GM12878 (cell line): ENCODE measurements at places on chromosomes 3 and 15. TPM values are rescaled to one million over a fixed set of nuclear protein-coding genes. Genes with fewer than 3 reads are reported as not detected.

The CACNA2D3 gene
- not detected in 2 replicates for total RNA-seq

- no peaks in the 10 kb centered on the region for H3K36me3 ChIP-seq
- peak overlapping the region; percentile 4; the same call in 1 of the 2 replicates for H3K4me3 ChIP-seq
- peak overlapping the region; percentile 43 for H3K27ac ChIP-seq
- H3K4me1 ChIP-seq, result peaks cover 23% of the 10 kb centered on the region
These were observed 86.9 kb upstream of the RASGRP1 start for GRCh38 chr15:38651328-38652038.

DNA sequence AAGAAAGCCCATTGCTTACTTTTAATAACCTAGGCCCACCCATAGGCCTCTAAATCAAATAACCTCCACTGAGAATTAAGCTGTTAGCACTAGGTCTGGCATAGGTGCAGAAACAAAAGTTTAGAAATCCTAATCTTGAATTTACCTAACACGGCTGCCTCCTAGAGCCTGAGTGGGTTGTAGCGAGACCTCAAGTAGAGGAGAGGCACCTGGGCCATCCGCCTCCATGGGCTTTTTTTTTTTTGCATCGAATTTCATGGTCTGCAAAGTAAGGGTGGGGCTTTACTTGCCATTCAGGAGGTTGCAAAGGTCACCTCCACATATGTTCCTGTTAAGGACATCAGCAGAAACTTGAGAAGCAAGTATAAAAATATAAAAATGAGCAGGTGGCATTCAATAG, 6.6 kb upstream of the TPM1 start:
- H3K36me3 ChIP-seq, result no peaks in the 10 kb centered on the region
- H3K27ac ChIP-seq, result no peak overlapping the region
- no peaks in the 10 kb centered on the region for H3K4me1 ChIP-seq
- DNase-seq, result no peak

The FHIT gene
- 10.3 and 11.0 TPM in 2 replicates for total RNA-seq

The CCDC39 gene
- total RNA-seq, result 0.43 and 0.44 TPM in 2 replicates

DNA sequence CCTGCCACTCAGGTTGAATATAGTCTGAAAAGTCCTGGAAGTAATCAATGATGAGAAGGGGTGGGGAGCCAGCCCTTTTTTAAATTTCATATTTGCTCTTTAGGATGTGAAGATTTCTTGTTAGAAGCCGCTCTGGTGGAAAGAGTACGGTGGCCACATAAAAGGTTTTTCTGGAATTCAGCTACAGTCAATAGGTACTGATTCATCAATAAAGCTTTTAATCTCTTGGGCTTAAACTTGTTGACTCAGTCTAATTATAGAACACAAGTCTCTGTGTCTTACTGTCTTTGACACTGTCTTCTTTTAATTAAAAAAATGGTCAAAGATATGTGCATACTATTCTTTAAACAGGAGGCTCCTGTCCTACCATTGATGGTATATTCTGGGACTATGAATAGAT, 99.9 kb upstream of the TP63 start:
- no peak overlapping the region for H3K27ac ChIP-seq
- no peak for DNase-seq
- no peaks in the 10 kb centered on the region for H3K36me3 ChIP-seq
- no peaks in the 10 kb centered on the region for H3K4me1 ChIP-seq

The ACKR4 gene
- total RNA-seq, result 0.10 TPM in 1 of 2 replicates, not detected in the other

DNA sequence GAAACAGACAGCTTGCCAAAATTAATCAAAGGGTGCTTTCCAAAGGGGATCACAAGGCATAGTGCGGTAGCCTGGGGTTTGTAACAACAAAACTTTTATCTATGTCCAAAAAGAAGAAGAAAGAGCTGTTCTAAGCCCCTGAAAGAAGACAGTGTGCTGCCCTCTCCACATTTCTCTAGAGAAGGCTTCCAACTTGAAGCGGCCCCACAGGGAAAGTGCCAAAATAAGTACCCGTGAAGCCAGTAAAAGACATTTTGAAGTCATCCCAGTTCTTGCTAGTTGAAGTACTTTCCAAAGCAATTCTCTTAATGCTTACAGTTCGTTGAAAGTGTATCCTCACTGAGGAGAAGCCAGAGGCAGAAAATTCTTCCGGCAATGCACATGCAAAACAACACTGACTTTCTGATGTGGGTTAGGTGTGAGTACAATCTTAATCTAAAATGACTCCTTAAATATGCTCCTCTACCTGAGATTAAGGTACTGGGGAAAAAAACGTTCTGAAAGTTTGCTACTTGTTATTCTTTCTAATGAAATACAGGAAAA, 21.3 kb downstream of the GPR15 start:
- no peaks in the 10 kb centered on the region for H3K27me3 ChIP-seq
- peak overlapping the region; percentile 73 for H3K4me3 ChIP-seq
- peak overlapping the region; percentile 100 for H3K27ac ChIP-seq
- H3K4me1 ChIP-seq, result peaks cover 29% of the 10 kb centered on the region
- no peaks in the 10 kb centered on the region for H3K36me3 ChIP-seq

The ZNF385D gene
- total RNA-seq, result not detected in 2 replicates

GRCh38 chr3:170656284-170656683, 70.4 kb upstream of the SLC7A14 start:
- DNase-seq, result no peak
- no peak overlapping the region for H3K4me3 ChIP-seq
- no peaks in the 10 kb centered on the region for H3K4me1 ChIP-seq
- H3K36me3 ChIP-seq, result no peaks in the 10 kb centered on the region

GRCh38 chr3:100516232-100516631, 23.8 kb downstream of the TMEM45A start:
- no peaks in the 10 kb centered on the region for H3K27me3 ChIP-seq
- no peaks in the 10 kb centered on the region; the same call in 1 of the 2 replicates for H3K36me3 ChIP-seq
- H3K4me3 ChIP-seq, result no peak overlapping the region
- no peaks in the 10 kb centered on the region; the same call in 1 of the 2 replicates for H3K4me1 ChIP-seq

- no peak overlapping the region for H3K4me3 ChIP-seq
- no peaks in the 10 kb centered on the region for H3K36me3 ChIP-seq
- no peak overlapping the region for H3K27ac ChIP-seq
- no peak for DNase-seq
These were observed 54.2 kb upstream of the TMCO5A start for GRCh38 chr15:37880009-37880834.

GRCh38 chr3:120615847-120616609, 19.9 kb downstream of the NDUFB4 start:
- no peaks in the 10 kb centered on the region for H3K4me1 ChIP-seq
- H3K27ac ChIP-seq, result no peak overlapping the region
- H3K4me3 ChIP-seq, result no peak overlapping the region
- DNase-seq, result no peak

The ANKRD63 gene
- total RNA-seq, result not detected in 2 replicates

DNA sequence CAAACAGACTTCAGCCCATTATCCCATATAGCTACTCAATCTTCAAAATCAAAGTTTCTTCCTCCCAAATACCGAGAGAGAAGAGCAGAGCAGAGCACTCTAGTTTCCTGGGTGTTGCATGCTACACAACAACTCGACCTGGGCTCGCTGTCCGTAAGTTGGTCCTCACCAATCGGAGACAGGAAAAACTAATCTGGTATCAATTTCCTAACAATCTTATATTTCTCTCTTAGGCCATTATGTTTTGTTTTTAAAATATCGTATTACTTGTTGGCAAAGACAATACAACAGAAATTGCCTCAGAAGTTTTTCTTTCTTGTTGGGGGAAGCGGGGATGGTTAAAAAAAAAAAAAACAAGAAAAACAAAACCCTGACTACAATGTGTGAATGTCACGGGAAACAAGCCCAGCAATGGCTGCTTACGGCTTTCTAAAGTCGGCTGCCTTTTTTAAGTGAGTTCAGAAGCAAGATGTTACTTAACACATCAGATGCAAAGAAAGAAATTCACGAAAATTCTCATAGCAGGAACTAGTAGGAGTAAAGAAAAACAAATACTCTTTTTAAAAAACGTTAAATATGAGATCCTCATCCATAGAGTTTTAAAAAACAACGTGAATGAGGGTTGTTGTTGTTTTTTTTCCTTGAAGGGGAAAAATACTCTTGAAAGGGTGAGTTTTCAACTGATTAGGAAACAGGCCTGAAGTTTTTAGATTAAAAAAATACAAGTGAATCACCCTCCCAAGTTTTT, 1.9 kb downstream of the VGLL4 start:
- peaks cover 6% of the 10 kb centered on the region for H3K4me1 ChIP-seq
- H3K27ac ChIP-seq, result peak overlapping the region; percentile 98
- DNase-seq, result no peak
- no peaks in the 10 kb centered on the region for H3K27me3 ChIP-seq

DNA sequence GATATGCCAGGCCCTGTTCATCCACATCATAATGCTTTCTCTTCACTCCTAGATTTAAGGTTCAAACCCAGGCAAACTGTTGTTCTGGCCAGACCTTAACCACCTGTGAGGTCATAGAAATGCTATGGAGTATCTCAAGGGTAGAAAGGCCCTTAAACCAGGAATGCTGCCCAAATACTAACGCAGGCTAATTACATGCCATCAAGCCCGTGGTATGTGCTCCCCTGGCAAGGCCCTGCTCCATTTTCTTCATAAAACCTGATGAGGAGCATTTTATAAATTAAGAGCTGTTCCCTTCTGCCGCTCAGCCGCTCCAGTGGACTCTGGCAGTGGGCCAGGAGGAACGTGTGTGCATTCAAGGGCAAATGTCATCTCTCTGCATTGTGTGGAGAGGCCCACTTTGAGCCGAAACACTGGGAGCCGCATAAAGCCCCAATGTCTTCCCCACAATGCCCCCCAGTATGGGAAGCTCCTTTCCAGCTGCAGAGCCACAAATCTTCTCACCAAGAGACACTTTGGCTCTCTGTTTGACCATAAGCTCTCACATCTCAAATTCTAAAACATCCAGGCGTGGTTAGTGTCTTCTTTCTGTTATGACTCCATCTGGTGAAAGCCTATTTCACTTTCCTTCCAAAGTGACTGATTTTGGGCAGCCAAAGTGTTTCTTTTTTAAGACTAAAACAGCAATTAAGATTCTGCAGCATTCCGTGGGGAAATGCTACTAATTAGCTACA, 210.8 kb upstream of the NR2E3 start:
- H3K4me3 ChIP-seq, result no peak overlapping the region
- H3K36me3 ChIP-seq, result no peaks in the 10 kb centered on the region
- no peaks in the 10 kb centered on the region for H3K27me3 ChIP-seq
- H3K27ac ChIP-seq, result no peak overlapping the region
- no peak for DNase-seq

DNA sequence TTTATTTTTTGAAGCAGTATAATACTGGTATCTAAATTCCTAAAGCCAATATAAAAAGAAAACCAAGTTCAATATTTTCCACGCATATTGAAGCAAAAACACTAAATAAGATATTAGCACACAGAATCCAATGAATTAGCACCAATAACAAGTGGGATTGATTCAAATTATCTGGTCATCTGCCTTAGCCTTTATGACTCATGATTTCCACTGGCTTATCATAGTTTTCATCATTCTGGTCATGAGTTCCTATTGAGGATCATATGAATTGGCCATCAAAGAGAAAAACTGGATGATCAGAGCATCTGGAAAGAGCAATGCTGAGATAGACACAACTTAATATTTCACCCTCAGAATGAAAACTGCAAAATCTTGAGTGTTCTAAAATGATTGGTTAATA, 809.9 kb downstream of the MCTP2 start:
- H3K27ac ChIP-seq, result no peak overlapping the region
- no peak for DNase-seq
- H3K36me3 ChIP-seq, result no peaks in the 10 kb centered on the region
- H3K4me1 ChIP-seq, result no peaks in the 10 kb centered on the region

The CACNA1D gene
- 2.6 and 2.7 TPM in 2 replicates for total RNA-seq

DNA sequence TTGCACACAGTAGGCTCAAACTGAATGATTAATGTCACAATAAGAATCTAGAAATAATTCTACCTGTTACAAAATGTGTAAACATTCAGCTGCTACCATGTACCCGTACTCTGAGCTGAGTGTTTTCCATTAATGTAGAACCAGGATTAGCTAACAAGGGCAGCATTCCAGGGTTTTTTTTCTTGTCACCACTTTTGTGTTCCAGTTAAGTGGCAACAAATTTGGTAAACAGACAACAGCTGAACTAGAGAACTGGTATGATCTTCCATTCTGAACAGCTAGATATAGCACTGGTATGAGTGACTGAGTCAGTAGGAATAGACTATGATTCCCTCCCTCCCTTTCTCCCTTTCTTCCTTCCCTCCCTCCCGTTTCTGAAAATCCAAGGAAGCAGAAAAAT, 229.4 kb downstream of the CD47 start:
- no peaks in the 10 kb centered on the region for H3K4me1 ChIP-seq
- H3K4me3 ChIP-seq, result no peak overlapping the region
- H3K27me3 ChIP-seq, result no peaks in the 10 kb centered on the region
- DNase-seq, result no peak

DNA sequence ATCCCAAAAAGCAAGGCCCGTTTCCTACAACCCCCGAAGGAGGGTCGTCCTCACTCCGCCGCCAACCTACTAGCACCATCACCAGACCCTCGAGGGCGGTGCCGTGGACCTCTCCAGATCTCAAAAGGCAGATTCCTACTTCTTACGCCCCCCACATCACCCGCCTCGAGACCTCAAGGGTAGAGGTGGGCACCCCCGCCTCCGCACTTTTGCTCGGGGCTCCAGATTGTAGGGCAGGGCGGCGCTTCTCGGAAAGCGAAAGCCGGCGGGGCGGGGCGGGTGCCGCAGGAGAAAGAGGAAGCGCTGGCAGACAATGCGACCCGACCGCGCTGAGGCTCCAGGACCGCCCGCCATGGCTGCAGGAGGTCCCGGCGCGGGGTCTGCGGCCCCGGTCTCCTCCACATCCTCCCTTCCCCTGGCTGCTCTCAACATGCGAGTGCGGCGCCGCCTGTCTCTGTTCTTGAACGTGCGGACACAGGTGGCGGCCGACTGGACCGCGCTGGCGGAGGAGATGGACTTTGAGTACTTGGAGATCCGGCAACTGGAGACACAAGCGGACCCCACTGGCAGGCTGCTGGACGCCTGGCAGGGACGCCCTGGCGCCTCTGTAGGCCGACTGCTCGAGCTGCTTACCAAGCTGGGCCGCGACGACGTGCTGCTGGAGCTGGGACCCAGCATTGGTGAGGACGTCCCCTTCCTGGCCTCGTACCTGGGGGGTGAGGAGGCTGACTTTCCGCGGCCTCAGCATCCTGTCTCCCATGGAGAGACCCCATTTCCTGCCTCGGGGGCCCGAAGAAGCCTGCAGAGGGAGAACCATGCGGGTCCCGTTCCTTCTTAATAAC, at the start of gene MYD88:
MYD88 (plus strand) TSS at position 313 of the 842 bp plus-strand sequence; CDS start at position 353, 40 bp downstream.
- no peak for DNase-seq
- H3K4me3 ChIP-seq, result peak within 1 kb of the TSS; percentile 98
- peak within 1 kb of the TSS; percentile 99 for H3K27ac ChIP-seq

- H3K4me3 ChIP-seq, result no peak overlapping the region
- DNase-seq, result no peak
- no peak overlapping the region for H3K27ac ChIP-seq
- H3K4me1 ChIP-seq, result no peaks in the 10 kb centered on the region
- H3K36me3 ChIP-seq, result peaks cover 1% of the 10 kb centered on the region
These were observed 42.2 kb downstream of the GMPS start for GRCh38 chr3:155912579-155913190.

DNA sequence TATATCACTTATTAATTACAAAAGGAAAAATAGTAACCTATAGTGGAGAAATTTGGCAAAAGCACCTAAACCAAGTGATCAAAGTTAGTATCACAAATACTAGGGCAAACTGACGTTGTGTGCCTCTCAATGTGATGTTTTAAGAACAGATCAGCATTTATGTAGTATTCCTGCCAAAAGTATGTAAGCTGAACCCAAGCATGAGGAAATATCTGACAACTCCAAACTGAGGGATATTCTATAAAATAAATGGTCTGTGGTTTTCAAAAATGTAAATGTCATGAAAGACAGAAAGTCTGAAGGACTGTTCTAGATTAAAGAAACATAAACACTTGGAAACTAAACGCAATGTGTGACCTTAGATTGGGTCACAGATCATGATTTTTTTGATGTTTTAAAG, 34.3 kb upstream of the PIK3CA start:
- no peaks in the 10 kb centered on the region for H3K27me3 ChIP-seq
- no peaks in the 10 kb centered on the region for H3K36me3 ChIP-seq
- H3K4me3 ChIP-seq, result no peak overlapping the region
- H3K4me1 ChIP-seq, result no peaks in the 10 kb centered on the region

- no peak overlapping the region for H3K4me3 ChIP-seq
- no peaks in the 10 kb centered on the region for H3K4me1 ChIP-seq
- H3K36me3 ChIP-seq, result peaks cover 3% of the 10 kb centered on the region
- no peak overlapping the region for H3K27ac ChIP-seq
These were observed 32.3 kb downstream of the VGLL4 start for GRCh38 chr3:11611341-11611799.
